ENCODE measurements at places on chromosomes 6 and 20. TPM values are rescaled to one million over a fixed set of nuclear protein-coding genes. Genes with fewer than 3 reads are reported as not detected.

DNA sequence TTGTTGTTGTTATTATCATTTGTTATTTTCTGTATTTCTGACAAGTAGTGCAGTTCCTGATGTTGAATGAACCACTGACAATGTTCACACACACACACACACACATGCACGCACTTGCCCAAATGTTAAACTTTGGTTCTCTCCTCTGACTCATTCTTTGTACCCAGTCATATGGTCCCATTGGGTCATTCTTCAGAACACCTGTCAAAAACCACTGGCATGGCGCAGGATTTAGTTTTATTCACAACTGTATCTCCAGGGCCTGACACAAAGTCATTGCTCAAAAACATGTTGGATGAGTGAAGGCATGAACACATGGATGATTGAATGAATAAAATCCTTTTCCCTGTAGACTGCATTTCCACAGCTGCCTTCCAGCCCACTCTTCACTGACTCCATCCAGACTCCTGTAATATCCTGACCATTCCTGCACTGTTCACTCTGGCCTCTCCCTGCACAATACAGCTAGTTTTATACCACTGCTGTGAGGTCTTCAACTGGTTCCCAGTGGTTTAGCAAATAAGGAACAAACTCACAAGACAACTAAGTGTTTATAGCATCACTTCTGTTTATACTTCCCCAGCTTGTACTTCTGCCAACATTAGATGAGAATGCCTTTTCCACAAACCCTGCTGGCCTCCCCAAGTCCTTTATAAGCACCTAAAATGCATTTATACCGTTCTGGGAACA, 6.9 kb upstream of the CST11 start:
- no peaks in the 10 kb centered on the region for H3K27me3 ChIP-seq
- H3K4me1 ChIP-seq: no peaks in the 10 kb centered on the region
- no peak overlapping the region for H3K27ac ChIP-seq
- H3K4me3 ChIP-seq: no peak overlapping the region

DNA sequence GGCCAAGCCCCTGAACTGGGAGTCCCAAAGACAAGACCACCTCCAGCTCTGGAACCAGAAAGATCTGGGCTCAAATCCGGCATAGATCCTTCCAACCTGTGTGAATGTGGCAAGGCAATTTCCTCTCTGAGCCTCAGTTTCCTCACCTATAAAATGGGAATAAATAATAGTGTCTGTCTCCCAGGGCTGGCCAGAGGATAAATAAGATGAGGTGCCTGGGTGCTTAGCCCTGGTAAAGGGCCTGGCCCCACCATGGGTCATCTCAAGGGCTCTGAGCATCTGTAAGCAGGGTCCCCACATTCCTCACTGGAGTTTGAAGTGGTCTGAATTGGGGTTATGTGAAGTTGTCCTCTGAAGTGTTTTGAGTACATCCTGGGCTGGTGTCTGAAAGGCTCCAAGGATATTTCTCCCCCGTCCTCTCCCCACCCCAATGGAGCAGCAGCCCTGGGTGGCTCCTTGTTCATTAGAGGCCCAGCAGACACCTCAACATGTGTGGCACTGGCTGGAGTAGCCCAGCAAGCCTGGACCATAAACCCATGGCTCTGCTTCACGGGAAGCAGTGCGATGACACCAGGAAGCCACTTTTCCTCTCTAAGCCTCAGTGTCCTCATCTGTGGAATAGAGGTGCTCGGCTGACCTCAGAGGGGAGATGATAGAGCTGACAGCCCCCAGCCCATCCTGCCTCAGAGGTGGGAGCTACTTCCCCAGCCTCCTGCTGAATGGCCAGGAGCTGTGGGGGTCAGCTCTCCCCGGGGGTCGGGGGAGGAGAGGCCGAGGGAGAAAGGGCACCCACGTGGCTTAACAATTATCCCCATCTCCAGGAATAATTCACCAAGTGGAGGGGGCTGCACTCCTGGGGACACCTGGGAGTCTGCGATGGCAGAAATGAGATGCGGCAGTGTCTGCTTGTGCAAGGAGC, 48.0 kb downstream of the HNF4A start:
- no peaks in the 10 kb centered on the region for H3K27me3 ChIP-seq
- H3K4me1 ChIP-seq: peaks cover 38% of the 10 kb centered on the region
- H3K27ac ChIP-seq: no peak overlapping the region
- no peak overlapping the region for H3K4me3 ChIP-seq
- DNase-seq: no peak
- peaks cover 15% of the 10 kb centered on the region for H3K36me3 ChIP-seq

DNA sequence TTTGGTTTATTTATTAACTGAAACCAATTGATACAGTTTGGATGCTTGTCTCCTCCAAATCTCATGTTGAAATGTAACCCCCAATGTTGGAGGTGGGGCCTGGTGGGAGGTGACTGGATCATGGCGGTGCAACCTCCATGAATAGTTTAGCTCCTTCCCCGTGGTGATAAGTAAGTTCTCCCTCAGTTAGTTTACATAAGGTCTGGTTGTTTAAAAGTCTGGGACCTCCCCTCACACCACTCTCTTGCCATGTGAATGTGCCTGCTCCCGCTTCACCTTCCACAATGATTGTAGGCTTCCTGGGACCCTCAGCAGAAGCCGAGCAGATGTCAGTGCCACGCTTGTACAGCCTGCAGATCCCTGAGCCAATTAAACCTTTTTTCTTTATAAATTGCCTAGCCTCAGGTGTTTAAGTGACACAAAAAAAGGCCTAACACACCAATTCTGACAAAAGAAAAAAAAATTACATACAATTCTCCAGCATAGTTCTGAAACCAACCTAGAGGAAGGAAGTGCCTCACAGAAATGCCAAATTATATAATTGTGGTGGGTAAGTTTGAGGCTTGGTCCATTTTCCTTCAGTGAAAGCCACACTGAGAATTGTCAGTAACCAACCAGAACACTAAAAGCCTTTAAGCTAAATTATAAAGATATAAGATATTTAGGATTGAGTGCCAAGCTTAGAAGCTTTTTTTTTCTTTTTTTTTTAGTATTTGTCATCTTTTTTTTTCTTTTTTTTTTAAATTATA, 15.0 kb downstream of the MAP7 start:
- H3K27me3 ChIP-seq: no peaks in the 10 kb centered on the region
- no peaks in the 10 kb centered on the region for H3K36me3 ChIP-seq
- no peak overlapping the region for H3K4me3 ChIP-seq
- H3K27ac ChIP-seq: no peak overlapping the region
- peak; percentile 71 for DNase-seq

The RNF144B gene
- total RNA-seq: 1.4 TPM

DNA sequence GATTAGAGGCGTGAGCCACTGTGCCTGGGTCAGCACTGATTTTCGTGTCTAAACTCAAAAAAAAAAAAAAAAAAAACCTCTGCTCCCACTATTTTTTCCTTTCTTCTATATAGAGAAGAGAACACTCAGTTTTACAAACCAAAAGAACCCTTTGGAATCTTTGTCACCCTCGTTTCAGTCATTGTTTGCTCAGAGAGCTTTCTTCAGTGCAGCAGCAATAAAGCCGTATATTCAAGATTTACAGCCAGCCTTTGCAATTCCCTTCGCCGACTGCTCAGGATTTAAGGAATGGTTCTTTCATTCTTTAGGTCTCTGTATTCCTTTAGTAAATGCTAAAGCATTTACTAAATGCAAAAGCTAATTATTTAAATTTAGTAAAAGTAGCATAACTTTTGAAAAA, 20.1 kb downstream of the RIOK1 start:
- H3K4me3 ChIP-seq: no peak overlapping the region
- H3K36me3 ChIP-seq: peaks cover 80% of the 10 kb centered on the region
- no peak for DNase-seq
- H3K27ac ChIP-seq: no peak overlapping the region
- no peaks in the 10 kb centered on the region for H3K27me3 ChIP-seq

GRCh38 chr6:144580039-144580438, 294.9 kb downstream of the UTRN start:
- DNase-seq: no peak
- H3K27ac ChIP-seq: no peak overlapping the region
- H3K4me1 ChIP-seq: peaks cover 4% of the 10 kb centered on the region

DNA sequence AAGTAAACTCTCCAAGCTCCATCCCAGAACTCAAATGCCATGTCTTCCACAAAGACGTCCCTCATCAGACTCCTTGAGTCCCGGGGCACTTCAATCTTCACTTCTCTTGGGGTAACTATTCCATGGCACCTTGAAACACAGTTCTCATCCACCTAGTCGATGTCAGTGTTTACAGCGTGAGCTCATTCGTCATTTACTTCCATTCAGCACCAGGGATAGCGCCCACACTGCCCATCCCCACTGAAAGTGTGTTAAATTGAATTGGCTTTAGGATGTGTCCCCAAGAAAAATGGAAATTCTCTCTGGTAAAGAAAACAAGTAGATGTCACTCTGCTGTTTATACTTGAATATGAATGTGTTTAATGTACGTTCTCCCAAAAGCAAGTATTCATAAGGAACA, 31.3 kb downstream of the KCNK15 start:
- peak; percentile 84 for DNase-seq
- no peaks in the 10 kb centered on the region for H3K36me3 ChIP-seq
- H3K4me1 ChIP-seq: no peaks in the 10 kb centered on the region
- H3K27me3 ChIP-seq: peaks cover 11% of the 10 kb centered on the region

- no peaks in the 10 kb centered on the region for H3K27me3 ChIP-seq
- no peak overlapping the region for H3K4me3 ChIP-seq
- H3K4me1 ChIP-seq: no peaks in the 10 kb centered on the region
- H3K27ac ChIP-seq: no peak overlapping the region
Measured at GRCh38 chr6:137705160-137706082, 161.6 kb upstream of the TNFAIP3 start.

The OOEP gene
- total RNA-seq: not detected

Measured in endodermal cell (in vitro differentiated cells).